ENCODE measurements at places on chromosomes 11 and 22.

- no peak for DNase-seq
Measured at GRCh38 chr11:119711476-119711875, 17.5 kb downstream of the NECTIN1 start.

DNA sequence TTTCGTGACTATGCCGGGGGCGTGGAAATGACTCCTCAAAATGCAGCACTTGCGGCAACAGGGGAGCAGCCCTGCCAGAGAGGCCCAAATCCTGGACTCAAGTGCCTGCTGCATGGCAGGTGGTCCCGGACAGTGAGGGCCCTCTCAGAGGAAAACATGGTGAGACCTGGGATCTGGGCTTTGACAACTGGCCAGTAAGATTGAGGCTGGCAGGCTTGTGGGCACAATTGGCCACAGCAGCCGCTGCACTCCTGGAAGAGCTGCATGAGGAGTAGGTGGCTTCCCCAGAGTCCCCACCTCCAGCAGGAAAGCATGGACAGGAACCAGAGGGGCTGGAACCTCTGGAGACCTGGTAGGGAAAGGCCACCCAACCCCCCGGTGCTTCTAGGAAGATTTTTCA is 13.4 kb downstream of the LINC01488 start:
- DNase-seq: no peak

- DNase-seq: peak; percentile 89
Measured at GRCh38 chr11:62974848-62975522, 9.8 kb downstream of the SLC22A6 start.

- no peak for DNase-seq
Measured at GRCh38 chr22:33807470-33807869, 112.8 kb downstream of the LARGE1 start.

- peak; percentile 19 for DNase-seq
Measured at GRCh38 chr11:79121351-79121750, 319.5 kb downstream of the TENM4 start.

DNA sequence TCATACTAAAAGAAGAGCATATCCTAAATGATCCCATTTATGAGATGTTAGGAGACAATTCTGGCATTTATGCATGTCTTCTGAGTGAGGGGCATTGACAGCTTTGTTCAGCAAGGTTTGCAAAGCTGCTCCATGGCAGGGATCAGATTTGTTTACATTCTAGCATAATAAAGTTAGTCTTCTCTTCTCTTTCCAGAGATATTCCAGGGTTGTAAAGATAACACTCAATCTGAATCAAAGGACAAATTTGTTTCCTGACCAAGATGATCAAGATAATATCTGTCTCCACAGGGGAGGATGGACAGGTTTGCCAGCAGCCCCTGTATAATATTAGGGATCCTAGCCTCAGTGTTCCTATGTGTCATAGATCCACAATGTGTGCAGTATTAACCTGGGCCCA is 77.5 kb upstream of the ZC3H12C start:
- no peak for DNase-seq

DNA sequence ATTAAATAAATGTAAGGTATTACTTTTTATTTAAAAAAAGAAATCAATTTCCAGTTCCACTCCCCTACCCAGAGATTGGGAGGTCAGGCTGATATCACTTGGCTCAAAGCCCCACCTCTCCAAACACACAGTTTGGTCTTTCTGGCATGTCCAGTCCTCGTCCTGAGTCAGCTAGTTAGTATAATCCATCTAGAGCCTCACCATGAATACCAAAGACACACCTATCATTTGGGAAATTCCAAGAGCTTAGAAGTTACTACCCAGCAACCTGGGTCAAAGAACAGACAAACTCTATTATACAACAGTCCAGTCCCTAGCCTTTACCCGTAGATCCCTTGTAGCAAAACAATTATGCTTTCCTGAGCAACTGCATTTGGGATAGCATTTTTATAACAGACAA is 9.4 kb downstream of the TREH start:
- DNase-seq: no peak

DNA sequence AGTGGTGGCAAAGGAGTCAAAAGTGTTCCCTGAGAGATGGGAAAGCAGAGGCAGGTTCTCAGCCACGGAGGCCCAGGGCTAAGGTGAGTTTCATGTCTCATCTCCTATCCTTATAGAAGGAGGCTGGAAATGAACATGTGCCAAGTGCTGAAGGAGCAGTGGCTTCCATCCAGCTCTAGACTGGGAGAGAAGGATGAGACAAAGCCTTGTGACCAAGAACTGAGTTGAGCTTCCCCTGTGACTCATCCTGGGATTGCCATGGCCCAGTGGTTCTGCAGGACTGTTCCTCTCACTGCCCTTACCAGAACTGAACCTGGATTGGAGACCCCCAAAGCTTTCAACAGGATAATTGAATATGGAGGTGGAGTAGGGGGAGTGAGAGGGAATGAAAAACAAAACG is 16.7 kb upstream of the OR9Q1 start:
- no peak for DNase-seq

GRCh38 chr11:131397675-131398074 is 27.3 kb downstream of the NTM start:
- DNase-seq: no peak

DNA sequence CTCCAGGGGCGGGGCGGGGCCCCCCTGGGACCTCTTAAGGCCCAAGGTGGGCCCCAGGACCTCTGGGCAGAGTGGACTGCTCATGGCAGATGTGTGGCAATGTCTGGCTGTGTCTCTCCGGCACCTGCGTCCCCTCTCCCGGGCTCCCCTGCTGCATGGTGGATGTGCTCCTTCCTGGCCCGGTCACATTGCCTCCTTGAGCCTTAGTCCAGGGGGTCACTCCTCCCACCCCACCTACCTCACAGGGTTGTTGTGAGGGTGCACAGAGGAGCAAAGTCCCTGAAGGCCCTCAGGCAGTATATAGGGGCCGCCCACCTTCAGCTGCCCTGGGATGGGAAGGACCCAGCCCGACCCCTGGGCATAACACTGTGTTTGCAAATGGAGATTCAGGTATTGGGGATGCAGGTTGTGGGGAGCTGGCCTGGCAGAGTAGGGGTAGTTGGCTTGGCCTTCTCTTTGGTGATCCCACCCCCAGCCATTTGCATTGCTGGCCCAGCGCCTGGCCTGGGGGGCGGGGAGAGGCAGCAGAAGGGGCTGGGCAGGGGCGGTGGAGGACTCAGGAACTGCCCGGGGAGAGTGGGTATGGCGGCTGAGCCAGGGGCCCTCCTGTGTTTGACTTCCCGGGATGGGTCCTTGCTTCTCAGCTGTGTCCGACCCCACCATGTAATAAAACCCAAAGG is 11.3 kb downstream of the KCTD17 start:
- peak; percentile 33 for DNase-seq

GRCh38 chr11:91794146-91794545 is 430.5 kb upstream of the FAT3 start:
- no peak for DNase-seq

DNA sequence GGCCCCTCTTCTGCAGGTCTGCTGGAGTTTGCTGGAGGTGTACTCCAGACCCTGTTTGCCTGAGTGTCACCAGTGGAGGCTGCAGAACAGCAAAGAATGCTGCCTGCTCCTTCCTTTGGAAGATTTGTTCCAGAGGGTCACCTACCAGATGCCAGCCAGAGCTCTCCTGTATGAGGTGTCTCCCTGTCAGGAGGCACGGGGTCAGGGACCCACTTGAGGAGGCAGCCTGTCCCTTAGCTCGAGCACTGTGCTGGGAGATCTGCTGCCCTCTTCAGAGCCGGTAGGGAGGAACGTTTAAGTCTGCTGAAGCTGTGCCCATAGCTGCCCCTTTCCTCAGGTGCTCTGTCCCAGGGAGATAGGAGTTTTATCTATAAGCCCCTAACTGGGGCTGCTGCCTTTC is 207.9 kb downstream of the FAT3 start:
- no peak for DNase-seq

- DNase-seq: no peak
Measured at GRCh38 chr11:14418801-14419417, 59.9 kb upstream of the RRAS2 start.

- no peak for DNase-seq
Measured at GRCh38 chr22:22111267-22111751, 128.7 kb upstream of the TOP3B start.

- no peak for DNase-seq
Measured at GRCh38 chr22:49687333-49687732, 140.3 kb downstream of the BRD1 start.

DNA sequence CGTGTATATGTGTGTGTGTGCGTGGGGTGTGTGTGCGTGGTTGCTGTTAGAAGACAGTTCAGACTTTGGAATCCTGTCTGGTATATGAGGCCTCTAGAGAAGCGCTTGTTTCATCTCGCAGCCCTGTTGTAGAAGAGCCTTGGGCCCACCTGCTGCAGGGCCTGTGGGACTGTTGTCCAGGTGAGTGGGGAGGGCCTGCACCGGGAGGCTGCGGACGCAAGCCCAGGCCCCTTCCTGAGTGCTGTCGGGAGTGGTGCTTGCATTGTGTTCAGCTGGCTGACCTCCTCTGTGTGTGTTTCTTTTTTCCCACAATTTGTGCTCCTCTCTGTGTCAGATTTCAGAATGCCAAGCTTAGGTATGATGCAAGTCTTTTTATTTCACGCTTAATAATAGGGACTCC is 128.4 kb downstream of the TBC1D22A start:
- no peak for DNase-seq

- DNase-seq: no peak
Measured at GRCh38 chr11:8243458-8243857, 20.2 kb downstream of the LMO1 start.

GRCh38 chr11:6559369-6559768 is 44.0 kb downstream of the RRP8 start:
- no peak for DNase-seq

GRCh38 chr11:118572061-118572980 is at the start of gene ARCN1:
Gene ARCN1 (plus strand): TSS chr11:118572409. CDS start chr11:118572548, 139 bp downstream.
- peak; percentile 90 for DNase-seq

DNA sequence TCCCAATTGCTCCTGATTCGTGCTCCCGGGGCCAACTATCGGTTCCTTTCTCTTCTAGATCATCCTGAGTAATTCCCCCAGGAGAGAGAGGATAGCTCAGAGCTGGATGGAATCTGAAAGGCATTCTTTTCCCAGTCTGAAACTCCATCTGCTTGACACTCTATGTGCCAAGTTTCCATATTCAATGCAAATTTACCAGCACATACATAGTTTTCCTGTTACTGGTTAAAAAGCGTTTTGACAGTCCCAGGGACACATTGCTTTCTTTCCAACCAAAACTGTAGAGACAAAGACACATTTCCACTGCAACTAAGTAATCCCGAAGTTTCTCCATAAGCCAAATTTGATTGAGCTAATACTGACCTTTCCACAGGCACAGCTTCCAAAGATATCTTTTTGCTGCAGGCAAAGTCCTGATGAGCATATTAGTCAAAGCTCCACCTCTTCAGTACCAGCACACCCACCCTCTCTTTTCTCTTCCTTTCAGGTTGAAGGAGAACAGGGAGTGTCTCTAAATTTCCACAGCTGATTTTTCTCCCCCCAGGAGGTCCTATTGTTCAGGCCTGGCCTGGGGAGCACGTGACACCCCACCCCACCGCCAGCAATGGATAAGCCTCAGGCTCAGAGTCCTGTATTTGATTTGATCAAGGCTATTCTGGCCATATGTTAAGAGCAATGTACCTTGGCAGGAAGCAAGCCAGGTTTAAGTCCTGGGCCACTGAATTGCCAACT is 9.7 kb upstream of the ANKK1 start:
- no peak for DNase-seq

DNA sequence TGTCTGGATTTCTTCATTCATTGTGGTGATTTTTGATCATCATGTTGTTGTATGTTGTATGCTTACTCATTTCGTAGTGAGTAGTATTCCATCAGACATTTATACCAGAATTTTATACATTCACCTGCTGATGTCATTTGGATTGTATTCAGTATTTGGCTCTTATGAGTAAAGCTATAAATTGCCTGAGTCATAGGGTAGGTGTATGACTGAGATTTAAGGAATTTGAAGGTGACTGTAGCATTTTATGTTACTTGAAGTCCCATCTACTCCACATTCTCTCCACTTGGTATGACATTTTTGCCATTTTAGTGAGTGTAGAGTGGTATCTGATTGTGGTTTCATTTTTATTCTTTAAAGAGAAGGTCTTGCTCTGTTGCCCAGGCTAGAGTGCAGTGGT is 548.2 kb downstream of the TBC1D22A start:
- DNase-seq: no peak

- peak; percentile 70 for DNase-seq
Measured at GRCh38 chr11:112279901-112280267, 19.2 kb upstream of the PLET1 start.

- DNase-seq: no peak
Measured at GRCh38 chr11:28146123-28146751, 38.0 kb downstream of the METTL15 start.

DNA sequence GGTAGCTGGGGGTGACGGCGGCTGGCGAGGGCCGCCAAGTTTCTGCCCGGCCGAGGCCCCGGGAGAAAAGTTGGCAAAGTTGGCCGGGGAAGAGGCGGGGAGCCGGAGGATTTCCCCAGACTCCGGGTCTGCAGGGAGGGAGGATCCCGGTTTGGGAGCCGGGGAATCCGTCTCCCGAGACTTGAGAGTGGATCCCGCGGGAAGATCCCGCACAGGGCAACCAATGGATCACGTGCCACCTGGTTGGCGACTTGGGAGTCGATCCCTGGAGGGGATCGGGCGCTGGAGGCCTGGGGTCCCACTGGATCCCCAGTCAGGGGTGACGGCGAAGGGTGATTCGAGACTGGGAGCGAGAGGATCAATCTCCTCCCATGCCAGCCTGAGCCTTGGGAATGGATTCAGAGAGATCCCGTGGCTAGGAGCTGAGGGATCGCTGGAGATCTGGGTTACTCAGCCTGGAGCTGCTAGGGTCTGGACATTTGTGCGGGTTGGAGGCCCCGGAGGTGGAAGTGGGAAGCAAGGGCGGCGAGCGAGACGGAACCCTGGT is 394 bp downstream of the KIAA1671 start:
- DNase-seq: peak; percentile 54

DNA sequence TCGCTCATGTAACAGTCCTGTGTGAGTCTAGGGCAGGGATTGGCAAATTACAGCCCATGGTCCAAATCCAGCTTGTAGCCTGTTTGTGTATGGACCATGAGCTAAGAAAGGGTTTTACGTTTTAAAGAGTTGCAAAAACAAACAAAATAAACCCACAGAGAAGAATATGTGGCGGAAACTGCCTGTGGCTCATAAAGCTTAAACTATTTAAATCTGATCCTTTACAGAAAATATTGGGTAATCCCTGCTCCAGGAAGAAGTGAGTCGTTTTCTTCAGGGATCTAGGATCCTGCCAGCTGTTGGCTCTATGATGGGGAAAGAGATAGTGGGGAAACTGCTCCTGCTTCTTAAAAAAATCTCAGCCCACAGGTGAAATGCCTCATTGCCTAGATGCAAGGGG is 3.4 kb upstream of the OR6Q1 start:
- DNase-seq: no peak

Measured in NCI-H1105 treated with DMSO at 0.1 percent for 48 hours (cell line).